GM19239 (cell line): ENCODE measurements at places on chromosomes 6 and 20.

- DNase-seq = no peak
These were observed 187.6 kb upstream of the CEP162 start for GRCh38 chr6:84415068-84415467.

DNA sequence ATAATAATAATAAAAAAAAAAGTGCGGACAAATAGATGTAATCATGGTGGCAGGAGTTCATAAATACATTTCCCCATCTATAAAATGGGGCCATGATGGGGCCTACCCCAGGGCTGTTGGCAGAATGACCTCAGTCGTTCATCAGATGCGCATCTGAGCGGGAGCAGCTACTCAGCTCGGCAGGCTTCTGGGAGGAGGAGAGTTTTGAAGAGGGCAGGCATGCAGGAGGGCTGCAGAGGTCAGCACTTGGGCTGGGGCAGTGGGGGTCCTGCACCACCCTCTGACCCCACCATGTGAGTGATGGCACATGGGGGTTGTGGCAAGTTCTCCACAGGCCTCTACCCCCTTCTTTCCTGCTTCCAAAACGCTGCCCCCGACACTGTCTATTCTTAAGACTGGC, 373.5 kb downstream of the ZFAND3 start:
- no peak for DNase-seq

- DNase-seq = no peak
These were observed 182.3 kb downstream of the DTNBP1 start for GRCh38 chr6:15480525-15480924.

DNA sequence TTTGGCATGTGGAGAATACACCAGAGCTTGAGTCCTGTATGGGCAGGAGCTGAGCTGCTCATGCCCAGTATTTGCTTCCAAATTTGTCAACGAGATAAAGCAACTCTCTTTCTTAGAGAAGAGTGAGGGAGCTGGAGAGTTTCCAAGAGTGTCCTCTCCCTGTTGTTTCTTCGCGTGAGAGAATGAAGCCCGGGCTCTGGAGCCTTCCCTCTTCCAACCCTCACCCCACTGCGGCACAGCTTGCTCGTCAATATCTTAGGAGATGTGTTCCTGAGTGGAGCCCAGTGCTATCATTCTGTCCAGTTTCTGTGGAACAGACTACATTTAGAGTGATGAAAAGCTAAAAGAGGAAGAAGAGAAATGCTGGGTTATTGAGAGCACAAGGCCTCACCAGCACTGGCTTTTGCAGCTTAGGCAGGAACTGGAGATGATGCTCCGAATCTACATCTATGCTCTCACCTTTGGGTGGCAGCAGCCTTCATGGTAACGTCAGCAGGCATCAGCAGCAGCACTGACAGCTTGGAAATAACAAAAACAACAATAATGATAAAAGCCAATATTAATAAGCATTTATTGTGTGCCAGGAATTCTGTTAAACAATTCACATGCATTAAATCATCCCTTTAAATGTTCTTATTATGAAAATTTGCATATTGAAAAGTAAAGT, 66.5 kb upstream of the TFB1M start:
- DNase-seq = no peak

- no peak for DNase-seq
These were observed 366.4 kb downstream of the PAX1 start for GRCh38 chr20:22071841-22072240.
